ENCODE measurements at places on chromosomes 2 and 18.

DNA sequence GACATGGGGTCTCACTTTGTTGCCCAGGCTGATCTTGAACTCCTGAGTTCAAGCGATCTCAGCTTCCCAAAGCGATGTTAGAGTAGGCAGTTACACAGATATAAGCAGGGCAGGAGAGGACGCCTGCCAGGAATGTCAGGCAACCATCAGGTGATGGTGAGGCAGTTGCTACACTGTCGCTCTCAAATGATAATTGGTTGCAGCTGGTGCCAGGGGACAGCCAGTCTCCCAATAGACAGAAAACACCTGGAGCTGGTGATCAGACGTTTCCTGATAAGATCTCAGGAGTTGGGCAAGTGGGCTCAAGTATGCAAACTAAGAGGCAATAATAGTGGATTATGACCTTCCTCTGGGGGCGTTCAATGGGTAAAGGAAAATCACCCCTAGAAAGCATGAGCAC lies 163.1 kb upstream of the RGPD4 start:
- no peak for DNase-seq

- DNase-seq = no peak
These were observed 105.7 kb downstream of the KYNU start for GRCh38 chr2:142983174-142983573.

DNA sequence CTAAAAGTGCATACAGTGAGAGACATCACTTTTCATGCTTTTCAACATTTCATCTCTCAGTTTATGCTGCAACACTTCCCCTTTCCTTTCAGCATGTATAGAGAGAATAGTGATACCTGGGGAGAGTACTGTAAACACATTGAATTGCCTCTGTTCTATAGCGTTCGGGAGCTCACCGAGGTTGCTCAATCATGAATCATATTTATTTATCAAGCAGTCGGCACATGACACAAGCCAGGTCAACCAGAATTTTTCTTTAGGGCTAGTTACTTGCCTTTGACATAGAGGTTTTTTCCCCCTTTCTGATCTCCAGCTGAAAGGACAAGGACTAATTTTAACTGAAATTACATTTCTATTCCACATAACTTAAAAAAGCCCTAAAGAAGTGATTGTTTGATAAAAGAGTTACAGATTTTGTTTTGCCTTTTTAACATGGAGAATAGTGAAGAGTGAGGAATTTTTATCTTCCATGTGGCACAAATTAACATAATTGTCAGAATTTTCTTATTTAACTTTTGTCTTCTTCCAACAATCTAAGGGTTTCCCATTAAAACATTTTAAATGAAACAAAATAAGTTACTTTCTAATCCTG lies 690.9 kb upstream of the TMEFF2 start:
- DNase-seq = no peak

GRCh38 chr2:50006327-50006726 lies 852.0 kb upstream of the FSHR start:
- no peak for DNase-seq

Data from cardiac fibroblast (primary cell).